Sigmoid colon (tissue), 7 donors: ENCODE measurements at places on chromosomes 4 and X. TPM values are rescaled to one million over a fixed set of nuclear protein-coding genes. Genes with fewer than 3 reads are reported as not detected.

DNA sequence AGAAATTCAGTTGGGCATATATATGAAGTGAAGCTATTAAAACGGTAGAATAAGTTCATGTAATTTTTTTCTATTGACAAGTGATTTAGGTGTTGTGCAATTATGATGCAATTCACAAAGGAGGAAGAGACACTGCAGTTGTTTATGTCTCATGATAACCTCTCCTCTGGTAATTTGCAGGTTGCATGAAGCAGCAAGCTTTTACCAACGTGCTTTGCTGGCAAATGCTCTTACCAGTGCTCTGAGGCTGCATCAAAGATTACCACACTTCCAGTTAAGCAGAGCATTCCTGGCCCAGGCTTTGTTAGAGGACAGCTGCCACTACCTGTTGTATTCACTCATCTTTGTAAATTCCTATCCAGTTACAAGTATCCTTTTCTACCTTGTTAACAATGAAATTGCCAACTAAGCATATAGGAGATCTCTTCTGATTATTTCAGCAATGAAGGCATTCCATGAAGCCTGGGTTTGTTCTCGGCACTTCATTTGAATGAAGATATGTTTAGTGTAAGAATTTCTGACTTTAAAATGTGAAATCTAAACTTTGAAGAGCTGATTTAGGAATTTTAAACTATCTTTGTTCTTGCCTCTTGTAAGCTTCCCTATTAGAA is 3.9 kb downstream of the TMEM33 start:
- DNase-seq = no peak

DNA sequence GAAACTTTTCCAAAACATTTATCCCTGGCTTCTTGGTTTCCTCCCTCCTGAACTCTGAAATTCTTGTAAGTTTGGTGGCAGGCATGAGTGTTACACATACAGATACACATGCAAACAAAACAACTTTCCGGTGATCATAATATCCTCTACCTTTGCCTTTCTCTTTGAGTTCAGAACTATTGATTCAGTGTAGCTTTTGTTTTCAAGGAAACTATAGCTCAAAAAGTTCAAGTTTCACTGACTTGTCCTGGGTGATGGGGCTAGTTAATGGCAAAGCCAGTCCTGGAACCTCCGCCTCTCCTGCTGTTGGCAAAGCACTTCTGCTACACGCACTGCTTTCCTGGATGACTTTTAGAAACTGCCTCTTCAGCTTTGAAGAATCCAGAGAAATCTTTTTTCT is 177.3 kb upstream of the FAT1 start:
- no peak for DNase-seq

GRCh38 chrX:24426340-24426913 is 38.7 kb upstream of the PDK3 start:
- no peak for DNase-seq

DNA sequence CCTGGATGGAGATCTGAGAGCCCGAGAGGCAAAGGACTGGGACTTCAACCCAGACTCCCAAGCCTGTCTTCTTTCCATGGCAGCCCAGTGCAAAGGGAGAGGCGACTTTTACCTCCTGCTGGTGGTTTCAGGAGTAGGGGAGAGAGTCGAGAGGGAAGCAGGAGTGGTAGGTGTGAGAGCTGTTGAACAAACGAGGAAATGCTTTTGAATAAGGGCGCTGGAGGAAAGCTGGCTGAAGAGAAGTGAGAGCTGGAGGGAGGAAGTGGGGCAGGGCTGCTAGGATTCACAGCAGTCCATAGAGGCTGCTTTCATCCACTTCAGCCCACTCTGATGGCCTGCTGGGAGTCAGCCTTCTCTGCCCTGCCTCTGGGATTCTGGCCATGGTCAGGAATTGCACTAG is 81.8 kb upstream of the EFNB1 start:
- DNase-seq = peak; percentile 21

- no peak for DNase-seq
Observed at GRCh38 chr4:4443821-4444220, 56.9 kb downstream of the NSG1 start.

- no peak for DNase-seq
Observed at GRCh38 chr4:161642708-161643107, 521.1 kb downstream of the FSTL5 start.

GRCh38 chr4:33226133-33226532 is 2506.0 kb downstream of the PCDH7 start:
- no peak for DNase-seq

DNA sequence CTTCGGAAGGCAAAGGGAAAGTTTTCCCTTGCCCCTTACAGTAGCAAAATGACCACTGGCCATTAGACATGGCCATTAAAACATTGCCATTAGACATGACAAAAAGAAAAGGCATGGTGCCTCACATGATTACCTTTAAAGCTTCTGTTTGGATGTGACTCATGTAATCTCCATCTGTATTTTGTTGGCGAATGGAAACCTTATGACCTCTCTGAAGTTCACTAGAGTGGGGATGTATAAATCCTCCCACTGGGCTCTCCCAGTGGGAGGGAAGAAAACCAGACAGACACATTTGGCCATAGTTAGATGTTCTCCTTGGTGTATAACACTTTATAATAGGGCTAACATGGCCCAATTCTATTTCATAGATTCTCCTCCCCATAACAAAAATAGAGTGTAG is 152.6 kb downstream of the MAGEB17 start:
- no peak for DNase-seq

DNA sequence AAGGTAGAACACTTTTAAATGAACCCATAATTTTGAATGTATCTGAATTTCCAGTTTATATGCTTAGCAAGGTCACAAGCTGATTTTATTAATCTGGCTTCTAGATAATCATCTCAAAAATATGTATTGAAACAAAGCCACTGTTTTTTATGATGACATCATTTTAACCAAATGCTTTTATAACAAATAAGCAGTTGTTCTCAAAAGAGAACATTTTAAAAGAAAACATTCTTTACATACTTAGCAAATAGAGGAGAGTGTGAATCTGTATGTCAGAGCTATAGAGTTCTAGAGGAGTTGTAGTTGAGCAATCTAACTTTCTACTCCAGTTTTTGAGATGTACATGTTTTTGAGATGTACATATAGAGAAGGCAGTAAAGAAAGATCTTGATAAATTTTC is 42.5 kb downstream of the LAMP2 start:
- DNase-seq = no peak

DNA sequence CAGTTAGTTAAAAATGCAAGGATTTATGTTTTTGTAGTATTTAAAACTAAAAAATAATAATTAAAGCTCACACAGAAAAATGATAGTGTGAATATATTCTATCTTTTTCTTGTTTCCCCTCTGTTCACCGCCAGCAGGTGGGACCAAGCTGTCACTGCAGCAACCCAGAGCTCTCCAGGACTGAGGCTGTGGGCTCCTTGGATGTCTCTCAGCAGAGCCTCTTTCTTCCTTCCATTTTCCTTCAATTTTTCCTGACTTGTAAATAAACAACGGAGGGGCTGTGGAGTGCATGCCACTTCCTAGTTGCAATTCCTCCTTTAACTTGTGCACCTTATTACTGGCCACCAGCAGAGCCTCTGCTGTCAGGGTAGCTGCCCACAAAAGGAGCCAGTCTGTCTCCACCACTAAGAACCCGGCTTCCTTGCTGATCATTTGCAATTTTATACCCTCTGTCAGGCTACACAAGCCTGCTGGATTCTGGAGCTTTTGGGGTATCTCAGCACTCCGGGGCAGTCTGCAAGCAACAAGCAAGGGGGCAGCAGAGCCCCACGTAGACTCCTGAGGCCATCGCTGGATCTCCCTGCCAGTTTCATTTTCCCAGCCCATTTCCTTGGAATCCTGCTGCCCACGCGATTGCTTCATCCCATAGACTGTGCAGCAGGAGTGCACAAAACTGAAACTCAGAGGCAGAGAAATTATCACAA is 1467.4 kb downstream of the C4orf33 start:
- peak; percentile 62 for DNase-seq

GRCh38 chr4:173281406-173282255 is 52.5 kb downstream of the HMGB2 start:
- no peak for DNase-seq

GRCh38 chrX:81957318-81957717 is 755.4 kb downstream of the SH3BGRL start:
- DNase-seq = no peak

DNA sequence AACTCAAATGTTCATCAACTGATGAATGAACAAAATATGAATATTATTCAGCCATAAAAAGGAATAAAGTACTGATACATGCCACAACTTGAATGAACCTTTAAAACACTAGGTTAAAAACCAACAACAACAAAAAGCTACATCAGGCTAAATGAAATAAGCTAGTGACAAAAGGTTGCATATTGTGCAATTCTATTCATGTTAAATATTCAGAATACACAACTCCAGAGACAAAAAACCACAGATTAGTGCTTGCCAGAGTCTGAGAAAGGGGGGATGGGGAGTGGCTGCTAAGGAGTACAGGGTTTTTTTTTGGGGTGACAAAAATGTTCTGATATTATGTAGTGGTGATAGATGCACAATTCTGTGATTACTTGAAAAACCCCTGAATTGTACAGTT is 58.5 kb downstream of the HAUS3 start:
- DNase-seq = no peak

GRCh38 chrX:119017077-119017476 is 42.7 kb downstream of the LONRF3 start:
- DNase-seq = no peak

FAT4 gene
- 74.2 TPM for total RNA-seq

DCAF8L2 gene
- total RNA-seq = not detected

PDE6B gene
- total RNA-seq = 5.4 TPM

BEND4 gene
- total RNA-seq = 0.16 TPM

ASB9 gene
- total RNA-seq = 3.0 TPM

NAP1L2 gene
- 5.5 TPM for total RNA-seq

CCKAR gene
- total RNA-seq = not detected
